ENCODE measurements at places on chromosomes 1 and 21.

DNA sequence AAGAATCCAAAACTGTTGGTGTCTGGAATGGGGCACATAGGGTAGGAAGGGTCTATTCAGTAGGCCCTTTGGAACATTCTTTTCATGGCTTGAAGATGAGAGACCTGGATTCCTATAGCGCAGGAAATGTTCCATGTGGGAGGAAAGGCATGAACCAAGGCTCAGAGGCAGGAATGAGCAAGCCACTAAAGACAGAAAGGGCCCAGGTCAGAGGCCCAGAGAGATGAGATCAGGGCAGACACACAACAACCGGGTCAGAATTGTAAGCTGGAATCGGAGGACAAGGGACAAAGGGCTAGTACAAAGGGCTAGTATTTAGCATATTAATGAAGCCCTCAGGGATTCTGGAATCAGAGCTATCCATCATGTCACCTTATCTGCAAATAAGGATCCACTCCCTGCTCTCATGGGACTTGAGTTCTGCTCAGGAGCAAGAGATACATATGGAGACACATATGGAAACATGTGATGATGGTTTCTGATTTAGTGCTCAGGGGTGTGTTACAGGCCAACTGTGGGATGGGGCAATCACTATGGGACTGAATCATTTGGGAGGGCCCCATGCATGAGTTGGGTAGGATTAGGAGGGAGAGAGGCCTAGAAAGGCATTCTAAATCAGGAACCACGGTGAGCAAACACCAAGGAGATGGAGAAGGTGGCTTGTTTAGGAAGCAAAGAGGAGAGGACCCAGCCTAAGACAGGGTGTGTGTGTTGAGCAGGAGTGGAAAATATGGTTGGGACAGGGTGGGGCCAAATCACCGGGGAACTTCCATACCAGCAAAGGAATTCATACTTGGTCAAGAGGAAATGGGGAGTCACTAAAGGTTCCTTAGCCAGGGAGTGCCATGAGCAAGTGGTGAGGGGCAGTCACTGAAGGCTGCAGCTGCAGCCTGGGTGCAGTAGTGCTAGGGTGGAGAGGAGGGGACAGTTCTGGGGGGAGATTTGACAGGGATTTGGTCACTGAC is 8.6 kb downstream of the NECTIN4 start:
- DNase-seq: no peak

DNA sequence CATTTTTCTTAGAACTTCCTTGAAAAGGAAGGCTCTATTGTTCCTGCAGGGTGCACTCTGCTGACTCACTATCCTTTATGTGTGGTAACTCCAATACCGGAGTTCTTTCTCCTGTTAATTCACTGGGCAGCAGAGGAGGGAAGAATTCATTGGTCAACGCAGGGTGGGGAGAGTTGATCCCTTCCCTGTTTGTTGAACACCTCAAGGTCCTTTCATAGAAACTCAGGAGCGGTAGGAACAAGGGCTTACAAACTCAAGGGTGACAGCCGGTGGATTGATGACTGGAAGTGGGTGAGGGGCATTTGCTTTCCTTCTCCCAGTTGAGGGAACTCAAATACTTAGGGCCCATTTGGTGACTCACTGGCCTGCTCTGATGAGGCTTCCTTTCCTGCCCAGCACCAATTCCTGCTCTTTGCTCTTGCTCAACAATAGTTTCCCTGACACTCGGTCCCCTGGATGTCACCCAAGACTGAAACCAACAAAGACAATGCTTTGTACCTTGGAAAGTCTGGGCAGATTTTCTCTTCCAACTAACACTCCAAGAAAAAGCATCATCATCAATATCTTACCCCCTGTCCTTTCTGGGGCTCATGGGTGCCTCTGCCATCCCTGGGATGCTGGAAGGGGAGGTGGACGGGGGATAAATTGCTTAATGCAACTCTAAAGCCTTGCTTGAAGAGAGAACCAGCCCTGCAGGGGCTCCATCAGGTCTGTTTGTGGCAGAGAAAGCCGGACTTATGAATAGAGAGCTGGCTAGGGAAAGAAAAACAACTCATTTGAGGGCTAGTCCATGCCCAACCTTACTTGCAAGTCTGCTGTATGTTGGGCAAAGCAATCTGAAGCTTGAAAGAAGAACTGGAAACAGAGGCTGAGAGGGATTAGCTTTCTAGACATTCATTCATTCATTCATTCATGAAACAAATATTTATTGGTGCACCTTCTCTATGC is 9.3 kb downstream of the SLC26A9 start:
- DNase-seq: no peak

GRCh38 chr1:235298758-235299157 is 29.2 kb downstream of the ARID4B start:
- no peak for DNase-seq

DNA sequence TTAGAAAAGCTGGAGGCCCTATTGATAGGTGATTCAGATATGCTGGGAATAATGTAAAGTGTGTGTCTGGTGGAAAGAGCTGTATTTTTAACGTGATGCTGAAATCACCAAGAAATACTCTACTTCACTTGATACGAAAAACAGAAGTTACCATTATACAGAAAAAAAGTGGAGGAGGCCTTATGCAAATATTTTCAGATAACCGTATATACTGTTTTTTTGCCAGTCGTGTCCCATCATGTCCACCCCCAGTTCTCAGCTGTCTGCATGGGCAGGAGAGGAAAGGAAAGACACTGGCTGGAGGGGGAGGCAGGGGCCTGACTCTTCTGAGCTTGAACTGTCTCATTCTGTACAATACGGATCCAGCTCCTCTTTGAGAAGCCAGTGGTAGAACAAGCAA is 51.1 kb downstream of the KCNJ6 start:
- DNase-seq: no peak

DNA sequence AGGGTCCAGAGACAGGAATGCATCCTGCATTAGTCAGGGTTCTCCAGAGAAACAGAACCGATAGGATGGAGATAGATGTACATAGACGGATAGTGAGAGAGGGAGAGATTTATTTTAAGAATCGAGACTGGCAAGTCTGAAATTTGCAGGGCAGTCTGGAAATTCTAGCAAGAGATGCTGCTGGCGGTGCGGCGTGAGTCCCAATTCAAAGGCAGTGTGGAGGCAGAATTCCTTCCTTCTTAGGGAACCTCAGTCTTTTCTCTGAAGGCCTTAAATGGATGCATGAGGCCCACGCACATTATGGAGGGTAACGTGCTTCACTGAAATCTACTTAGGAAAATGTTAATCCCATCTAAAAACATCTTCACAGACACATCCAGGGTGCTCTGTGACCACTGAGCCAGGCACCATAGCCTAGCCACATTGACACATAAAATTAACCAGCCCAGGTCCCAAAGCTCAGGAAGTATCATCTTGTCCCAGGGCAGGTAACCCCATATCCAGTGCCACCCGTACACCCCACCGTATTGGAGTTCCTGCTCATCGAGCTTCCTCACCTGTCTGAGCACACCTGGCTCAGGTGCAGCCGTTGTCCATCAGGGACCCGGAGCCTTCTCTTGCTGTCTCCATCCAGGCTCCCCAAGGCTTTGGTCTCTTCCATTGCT is 9.7 kb upstream of the PKNOX1 start:
- no peak for DNase-seq

DNA sequence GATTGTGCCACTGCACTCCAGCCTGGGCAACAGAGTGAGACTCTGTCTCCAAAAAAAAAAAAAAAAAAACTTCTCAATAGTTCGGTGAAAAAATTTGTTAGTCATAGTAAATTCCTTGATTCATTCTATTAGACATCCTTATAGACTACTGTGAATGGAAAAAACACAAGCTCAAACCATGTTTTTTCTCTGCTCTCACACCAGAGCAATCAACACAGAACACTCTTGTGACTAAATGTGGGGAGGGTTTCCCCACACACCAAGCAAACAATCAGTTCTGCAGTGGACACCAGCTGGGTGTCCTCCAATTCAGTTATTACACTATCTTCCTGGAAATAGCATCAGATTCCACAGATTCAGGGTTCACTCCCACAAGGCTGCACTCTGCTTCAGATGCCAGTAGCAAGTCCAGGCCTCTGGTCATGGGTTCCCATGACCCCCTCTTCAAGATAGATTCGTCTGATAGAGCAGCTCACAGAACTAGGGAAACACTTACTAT is 69.1 kb upstream of the TEKT2 start:
- DNase-seq: no peak
